Stimulated activated CD4-positive, alpha-beta T cell treated with anti-CD3 and anti-CD28 coated beads, Interleukin-4, amount 100 ng/mL, for 4 hours (primary cell): ENCODE measurements at places on chromosomes 3 and 15.

- no peak for DNase-seq
Measured at GRCh38 chr3:18334837-18335601, 90.1 kb downstream of the SATB1 start.

DNA sequence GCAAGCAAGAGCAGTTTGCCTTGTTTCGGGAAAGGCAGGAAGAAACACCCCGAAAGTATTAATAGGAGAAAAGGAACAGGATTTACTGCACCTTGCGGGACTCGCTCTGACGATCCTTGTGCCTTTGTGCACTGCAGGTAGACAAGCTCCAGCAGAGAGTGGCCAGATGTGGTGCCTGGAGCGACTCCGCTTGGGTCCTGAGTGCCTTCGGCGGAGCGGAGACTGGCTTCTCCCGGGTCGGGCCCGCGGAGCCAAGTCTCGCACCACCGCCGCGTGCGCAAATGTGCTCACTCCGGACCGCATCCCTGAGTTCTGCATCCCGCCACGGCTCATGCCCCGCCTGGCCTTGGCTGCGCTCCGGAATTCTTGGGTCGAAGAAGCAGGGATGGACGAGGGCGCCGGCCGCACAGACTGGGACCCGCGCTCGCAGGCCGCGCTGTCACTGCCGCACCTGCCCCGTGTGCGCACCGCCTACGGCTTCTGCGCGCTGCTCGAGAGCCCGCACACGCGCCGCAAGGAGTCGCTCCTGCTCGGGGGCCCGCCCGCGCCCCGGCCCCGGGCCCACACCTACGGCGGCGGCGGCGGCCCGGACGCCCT is 769 bp downstream of the C2CD4A start:
- DNase-seq, result peak; percentile 37

- no peak for DNase-seq
Measured at GRCh38 chr15:32870240-32871033, 152.6 kb downstream of the GREM1 start.

GRCh38 chr15:68316061-68316804 is 38.7 kb downstream of the FEM1B start:
- DNase-seq, result no peak

DNA sequence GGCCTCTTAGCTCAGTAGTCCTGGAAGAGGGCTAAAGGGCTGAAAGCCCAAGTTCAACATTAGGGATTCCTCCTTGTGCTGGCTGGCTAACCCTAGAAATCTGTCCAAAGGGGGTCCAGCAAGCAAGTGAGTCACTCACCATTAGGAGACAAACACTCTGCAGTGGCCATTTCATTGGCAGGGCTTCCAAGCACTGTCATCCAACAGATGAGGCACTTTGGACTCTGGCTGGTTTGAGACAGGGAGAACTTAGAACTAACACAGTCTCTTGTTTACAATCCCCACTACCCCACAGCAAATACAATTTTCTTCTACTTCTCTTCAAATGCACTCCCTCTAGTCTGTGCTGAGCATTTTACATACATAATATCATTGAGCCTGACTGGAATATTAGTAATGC is 10.1 kb upstream of the WNT5A start:
- DNase-seq, result no peak

DNA sequence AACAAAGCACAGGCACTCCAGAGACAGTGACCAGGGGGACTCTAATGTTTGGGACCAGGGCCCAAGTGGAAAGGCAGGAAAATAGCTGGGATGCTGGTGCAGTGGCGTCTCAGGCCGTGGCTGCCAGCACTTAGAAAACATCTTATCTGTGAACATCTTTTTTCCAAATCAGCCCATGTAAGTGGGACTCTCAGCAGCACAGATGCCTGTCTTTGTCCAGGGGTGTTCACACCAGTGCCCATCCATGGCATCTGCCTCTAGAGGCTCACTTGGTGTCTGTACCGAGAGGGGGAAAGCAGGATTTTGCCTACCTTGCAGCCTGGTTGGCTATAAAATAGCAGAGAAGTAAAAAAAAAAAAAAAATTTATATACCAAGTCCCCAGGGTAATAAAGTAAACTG is 26.7 kb downstream of the SLC12A8 start:
- DNase-seq, result no peak

DNA sequence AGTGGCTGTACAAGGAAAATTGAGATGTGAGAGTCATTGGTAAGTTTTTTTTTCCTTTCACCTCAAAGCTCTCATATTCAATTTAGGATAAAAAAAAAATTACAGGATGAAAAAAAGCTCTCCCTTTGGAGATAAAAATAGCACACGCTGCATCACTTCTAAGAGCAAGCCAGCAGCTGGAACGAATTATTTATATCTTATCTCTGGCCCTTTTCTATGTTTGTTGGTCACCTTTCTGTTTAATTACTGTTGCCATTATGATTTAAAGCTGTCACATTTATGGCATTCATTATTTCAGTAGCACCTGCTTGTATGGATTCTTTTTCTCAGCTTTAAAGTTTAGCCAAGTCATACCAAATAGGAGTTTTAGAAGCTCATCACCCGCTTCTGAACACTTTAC is 171.6 kb upstream of the PDZRN3 start:
- no peak for DNase-seq
